ENCODE measurements at places on chromosomes 4 and X.
A peak's percentile ranks its signal among the peaks of the same experiment; 100 is the strongest.

DNA sequence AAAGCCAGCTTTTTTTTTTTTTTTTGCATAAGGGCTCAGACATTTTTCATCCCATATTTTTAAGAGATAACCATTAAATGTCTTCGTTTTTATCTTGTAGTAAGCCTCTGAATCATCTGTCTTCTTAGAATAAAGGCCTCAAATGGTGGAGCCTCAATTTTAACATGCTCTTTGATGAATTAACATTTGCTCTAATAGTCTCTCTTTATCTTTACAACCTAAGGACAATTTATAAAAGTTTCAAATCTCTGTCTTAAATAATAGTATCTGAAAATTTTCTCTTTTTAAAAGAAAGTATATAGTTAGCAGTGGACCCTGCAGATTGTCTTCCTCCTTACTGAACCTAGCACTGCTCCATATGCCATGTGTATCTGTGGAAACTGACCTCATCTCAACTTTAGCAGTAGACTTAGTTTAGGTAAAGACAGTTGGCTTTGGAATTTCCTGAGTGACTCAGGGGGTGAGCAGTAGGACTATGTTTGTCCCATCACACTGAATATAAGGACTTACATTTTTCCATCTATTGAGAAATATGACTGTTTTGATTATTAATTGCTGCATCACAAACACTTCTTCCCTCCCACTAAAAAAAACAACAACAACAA lies 1658.0 kb downstream of the STIM2 start:
- no peak for DNase-seq

GRCh38 chr4:87025614-87026041 lies 90.8 kb downstream of the AFF1 start:
- DNase-seq = no peak

DNA sequence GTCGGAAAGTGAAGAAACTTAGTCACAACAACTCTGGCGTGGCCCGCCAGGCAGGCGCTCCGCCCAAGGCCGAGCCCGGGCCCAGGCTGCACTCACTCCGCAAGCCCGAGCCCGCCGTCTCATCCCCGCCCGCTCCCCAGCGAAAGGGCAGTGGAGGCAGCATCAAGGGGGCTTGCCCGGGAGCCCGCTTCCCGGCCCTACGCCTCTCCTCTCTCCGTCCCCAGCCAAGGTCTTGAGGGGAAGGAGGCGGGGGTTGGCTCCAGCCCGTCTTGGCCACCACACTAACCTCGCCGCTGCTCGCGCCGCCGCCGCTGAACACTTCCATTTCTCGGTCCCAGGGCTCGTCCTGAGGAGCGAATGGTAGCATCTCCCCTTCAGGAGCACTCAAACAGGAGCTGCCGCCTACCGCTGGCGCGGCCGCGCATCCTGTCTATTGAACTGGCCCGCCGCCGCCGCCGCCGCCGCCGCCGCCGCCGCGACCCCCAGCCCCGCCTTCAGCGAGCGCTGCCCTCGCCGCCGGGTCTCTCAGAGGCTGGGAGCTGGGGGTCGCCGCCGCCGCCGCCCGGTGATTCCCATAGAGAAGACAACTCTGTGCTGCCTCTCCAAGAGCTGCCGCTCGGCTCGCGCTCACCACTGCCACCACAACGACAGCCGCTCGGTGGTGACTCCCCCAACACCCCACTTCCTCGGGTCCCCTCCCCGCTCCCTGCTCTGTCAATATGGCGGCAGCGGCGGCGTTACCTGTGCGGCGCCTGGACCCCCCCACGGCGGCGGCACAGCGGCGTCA lies at the start of gene RPS6KA6:
Gene RPS6KA6 (minus strand): TSS at position 667 of the 787 bp plus-strand sequence. CDS start 300 bp downstream, at position 367.
- no peak for DNase-seq

DNA sequence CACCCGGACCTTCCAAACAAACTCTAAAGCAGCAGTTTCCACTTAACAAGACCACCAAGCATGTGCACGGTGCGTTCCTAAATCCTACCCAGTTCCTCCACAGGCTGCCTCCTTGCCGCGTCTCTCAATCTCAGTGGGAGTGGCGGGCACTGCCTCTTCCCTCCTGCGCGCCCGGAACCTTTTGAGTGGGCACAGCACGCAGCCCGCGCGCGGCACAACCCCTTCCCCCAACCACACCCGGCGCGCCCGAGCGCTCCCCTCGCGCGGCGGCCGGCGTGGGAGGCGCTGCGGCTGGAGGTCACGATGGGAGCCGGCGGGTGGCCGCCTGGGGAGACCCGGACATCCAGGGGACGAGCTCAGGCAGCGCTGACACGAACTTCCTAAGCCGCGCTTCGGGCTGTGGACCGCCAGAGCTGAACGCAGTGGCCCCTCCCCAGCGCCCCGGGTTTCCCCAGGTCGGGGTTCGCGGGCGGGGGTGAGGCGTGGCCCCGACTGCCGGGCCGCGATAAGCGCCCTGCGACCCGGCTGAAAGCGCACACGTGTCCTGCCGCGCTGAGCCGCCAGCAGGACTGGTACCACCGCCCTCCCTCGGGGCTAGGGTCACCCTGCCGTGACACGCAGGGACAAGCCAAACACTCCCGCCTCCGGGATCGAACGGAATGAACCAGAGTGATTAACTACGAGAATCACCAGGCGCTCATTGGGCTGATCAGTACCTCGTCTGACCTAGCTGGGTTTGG lies at the start of gene ABCG2:
Gene ABCG2 (minus strand): TSS at position 151 of the 740 bp plus-strand sequence. CDS start 18,644 bp downstream, outside the sequence.
- peak; percentile 17 for DNase-seq

- no peak for DNase-seq
Observed at GRCh38 chr4:162356181-162356580, 192.4 kb upstream of the FSTL5 start.

GRCh38 chr4:80150387-80151180 lies 46.7 kb upstream of the PRDM8 start:
- no peak for DNase-seq

GRCh38 chrX:23662187-23662586 lies 5.1 kb upstream of the PRDX4 start:
- DNase-seq = no peak

DNA sequence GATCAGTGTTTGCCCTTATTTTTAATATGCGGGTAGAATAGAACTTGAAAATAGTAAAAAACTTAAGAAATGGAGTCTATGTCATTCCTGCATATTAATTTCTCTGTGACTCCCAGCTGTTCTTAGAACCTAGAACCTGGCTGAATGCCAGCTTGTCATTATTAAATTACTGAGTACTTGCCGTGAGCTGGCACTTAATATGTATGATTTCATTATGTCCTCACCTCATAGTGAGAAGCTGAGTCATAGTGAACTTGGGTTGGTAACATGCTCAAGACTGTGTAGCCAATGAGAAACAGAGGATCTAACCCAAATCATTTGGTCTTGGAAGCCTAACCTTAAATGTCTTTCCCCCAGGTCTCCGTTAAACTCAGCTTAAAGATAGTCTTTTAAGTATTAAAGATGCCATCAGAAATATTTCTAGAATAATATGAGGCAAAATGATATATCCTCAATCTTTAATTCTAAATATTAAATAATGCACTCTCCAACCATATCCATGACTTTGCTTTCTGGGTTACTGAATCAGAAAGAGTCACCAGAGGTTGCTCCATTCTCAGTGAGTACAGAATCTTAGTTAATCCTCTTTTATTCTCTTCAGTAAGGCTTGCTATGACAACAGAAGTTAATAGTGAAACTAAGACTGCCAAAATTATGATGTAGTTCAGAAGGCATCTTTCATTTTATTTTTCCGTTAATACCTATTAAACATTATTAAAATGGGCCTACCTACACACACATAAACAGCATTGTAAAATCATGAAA lies 58.6 kb upstream of the TLL1 start:
- DNase-seq = no peak

GRCh38 chr4:77481856-77482255 lies 123.8 kb upstream of the CXCL13 start:
- DNase-seq = no peak

GRCh38 chrX:17425136-17425535 lies 50.1 kb downstream of the NHS start:
- DNase-seq = no peak

- DNase-seq = no peak
Observed at GRCh38 chrX:47632666-47633065, 2.9 kb upstream of the CFP start.

DNA sequence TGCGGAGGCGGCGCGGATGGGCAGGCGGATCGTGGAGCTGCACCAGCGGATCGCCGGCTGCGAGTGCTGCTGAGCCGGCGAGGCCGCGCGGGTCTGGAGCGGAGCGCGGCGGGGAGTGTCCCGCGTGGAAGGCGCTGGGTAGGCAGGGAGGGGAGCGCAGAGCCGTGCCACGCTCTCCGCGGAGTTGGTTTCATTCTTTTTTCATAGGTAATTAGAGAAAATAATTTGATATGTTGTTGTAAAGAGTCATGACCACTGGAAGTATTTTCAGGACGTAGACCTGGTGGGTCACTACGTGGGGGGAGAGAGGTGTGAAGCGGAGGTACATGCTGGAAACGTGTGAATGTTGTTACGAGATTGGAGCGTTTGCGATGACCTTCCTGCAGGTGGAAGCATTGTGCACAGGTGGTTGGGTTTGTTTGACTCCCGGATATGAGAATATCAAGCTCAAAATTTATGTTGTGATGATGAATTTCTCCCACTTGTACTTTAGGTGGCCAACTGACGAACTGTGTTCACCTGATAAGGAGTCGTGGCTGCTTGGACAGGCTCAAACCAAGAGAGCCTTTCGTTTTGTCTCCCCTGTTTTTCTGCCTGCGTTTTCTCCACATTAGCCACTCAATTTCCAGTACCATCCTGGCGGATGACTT lies 19.1 kb upstream of the S100P start:
- no peak for DNase-seq

DNA sequence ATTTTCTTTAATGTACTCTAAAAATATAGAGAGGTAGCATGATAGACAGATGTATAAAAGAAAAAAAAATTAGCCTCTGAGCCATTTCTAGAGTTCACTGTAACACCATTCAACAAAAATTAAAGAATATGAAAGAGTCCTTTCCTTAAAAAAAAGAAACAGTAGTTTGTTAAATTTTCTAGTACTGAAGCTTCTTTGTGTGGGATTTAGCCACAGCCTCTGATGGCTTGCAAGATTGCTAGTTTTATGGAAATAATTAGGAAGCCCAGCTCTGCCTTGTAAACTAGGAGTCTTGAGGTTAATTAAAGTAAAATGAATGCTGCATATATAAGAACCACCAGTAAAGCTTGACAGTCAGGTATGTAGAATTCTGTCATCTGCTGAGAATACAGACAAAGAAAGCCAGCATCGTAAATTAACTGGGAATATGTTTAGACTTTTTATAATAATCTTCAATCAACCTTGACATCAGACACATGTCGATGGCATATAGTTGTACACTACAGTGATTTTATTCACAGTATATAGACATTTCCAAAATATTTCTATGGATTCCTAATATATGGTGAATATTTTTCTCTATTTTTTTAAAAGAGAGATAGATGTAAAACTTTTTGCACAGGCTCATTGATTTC lies 44.8 kb upstream of the NEIL3 start:
- no peak for DNase-seq

GRCh38 chr4:38176165-38176564 lies 216.0 kb downstream of the PTTG2 start:
- no peak for DNase-seq

GRCh38 chr4:37481547-37482122 lies 204.5 kb downstream of the RELL1 start:
- DNase-seq = no peak

- no peak for DNase-seq
Observed at GRCh38 chrX:47595716-47596251, 13.5 kb downstream of the TIMP1 start.

DNA sequence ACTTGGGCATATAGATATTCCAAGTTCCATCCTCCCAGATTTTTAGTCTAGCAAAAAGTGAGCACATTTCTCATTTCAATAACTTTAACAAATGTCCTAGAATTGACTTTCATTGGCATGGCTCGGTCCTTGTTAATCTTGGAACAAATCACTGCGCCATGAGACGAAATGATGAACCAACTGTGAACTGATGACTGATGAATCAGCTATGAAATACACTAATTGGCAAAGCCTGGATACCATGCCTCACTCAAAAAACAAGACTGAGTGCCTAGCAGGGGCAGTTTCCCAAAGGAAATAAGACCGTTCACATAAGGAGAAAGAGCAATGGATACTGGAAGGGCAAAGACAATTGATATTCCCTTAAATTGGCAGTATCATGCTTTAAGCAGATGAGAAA lies 248.6 kb upstream of the VEGFC start:
- DNase-seq = no peak

- no peak for DNase-seq
Observed at GRCh38 chrX:43805579-43805978, 76.7 kb downstream of the MAOB start.

DNA sequence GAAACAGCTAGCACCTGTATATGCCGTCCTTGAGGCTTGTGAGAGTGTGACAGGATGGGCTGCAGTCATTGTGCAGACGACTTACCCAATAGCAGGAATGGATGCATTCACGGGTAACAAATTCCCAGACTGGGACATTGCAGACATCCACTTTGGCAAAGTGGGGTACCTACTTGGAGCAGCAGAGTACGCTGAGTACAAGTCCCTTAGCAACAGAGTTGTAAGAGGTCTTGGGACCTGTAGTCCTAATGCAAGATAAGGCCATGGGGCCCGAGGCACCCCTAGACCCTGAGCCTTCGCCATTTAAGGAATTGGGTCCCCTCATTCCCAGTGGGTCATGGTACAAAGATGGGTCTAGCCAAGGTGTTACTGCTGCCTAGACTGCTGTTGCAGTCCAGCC lies 55.4 kb upstream of the CCDC149 start:
- DNase-seq = no peak

- DNase-seq = no peak
Observed at GRCh38 chr4:152217896-152218295, 318.0 kb downstream of the FBXW7 start.

DNA sequence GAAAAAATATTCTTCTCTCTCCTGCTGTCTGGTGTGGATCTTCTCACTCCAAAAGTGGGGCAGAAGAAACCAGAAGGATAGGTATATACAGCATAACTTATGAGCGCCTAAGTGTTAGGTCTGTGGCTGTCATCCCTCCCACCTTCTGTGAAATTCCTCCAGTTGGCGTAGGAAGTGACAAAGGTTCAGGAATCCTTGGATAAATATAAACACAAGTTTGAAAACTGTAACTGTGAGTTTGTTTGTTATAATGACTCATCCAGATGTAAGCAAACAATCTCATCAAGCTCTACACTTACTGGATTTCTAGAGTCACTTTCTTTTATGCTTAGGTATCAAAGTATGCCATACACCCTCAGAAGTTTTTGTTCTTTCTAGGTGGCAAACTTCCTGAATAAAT lies 405.2 kb downstream of the FAT4 start:
- DNase-seq = no peak

- DNase-seq = no peak
Observed at GRCh38 chrX:115940888-115941332, 229.6 kb upstream of the AGTR2 start.

DNA sequence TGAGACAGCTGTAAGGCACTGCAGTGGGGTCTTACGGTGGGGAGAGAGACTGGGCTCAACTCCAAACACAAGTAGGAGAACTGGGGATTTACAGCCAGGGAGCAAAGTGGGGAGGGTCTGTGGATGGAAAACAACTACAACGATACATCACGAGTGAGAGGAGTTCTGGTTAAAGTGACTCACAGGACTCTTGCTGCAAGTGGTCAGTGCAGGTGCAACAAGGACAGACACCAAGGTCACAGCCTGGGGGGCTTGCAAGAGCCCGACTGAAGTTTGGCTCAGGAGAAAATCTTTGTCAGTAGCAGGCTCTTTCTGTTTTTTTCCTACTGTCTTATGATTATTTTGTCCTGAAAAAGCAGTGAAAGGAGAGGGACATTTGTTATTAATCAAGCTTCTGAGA lies 10.1 kb upstream of the FAT1 start:
- no peak for DNase-seq

- no peak for DNase-seq
Observed at GRCh38 chr4:76772498-76773106, 125.3 kb downstream of the SOWAHB start.

All from stimulated activated CD8-positive, alpha-beta memory T cell treated with anti-CD3 and anti-CD28 coated beads, Interleukin-15, amount 100 ng/mL, for 48 hours (primary cell).